Thymus (tissue), 14 donors: ENCODE measurements at places on chromosomes 6 and 20. TPM values are rescaled to one million over a fixed set of nuclear protein-coding genes. Genes with fewer than 3 reads are reported as not detected.

PKHD1 gene
- polyA plus RNA-seq = 0.02 TPM

OR2B6 gene
- polyA plus RNA-seq = 0.87 TPM

BMP6 gene
- 0.82 TPM for polyA plus RNA-seq

TJAP1 gene
- 32.1 TPM for polyA plus RNA-seq

F13A1 gene
- polyA plus RNA-seq = 22.5 TPM

ZSCAN23 gene
- 0.30 TPM for polyA plus RNA-seq

ATP9A gene
- polyA plus RNA-seq = 4.7 TPM

BMP2 gene
- 0.78 TPM for polyA plus RNA-seq

EEF1E1 gene
- polyA plus RNA-seq = 34.0 TPM

ID1 gene
- 138 TPM for polyA plus RNA-seq

MDN1 gene
- polyA plus RNA-seq = 37.6 TPM

APCDD1L gene
- 0.05 TPM for polyA plus RNA-seq

AVP gene
- 5.2 TPM for polyA plus RNA-seq

NR2E1 gene
- 0.11 TPM for polyA plus RNA-seq

C20orf204 gene
- polyA plus RNA-seq = 8.2 TPM

DOK5 gene
- polyA plus RNA-seq = 1.0 TPM

NOL4L gene
- 14.1 TPM for polyA plus RNA-seq

TMEM244 gene
- not detected for polyA plus RNA-seq

TSBP1 gene
- polyA plus RNA-seq = not detected

PPP1R14C gene
- 1.9 TPM for polyA plus RNA-seq

SEL1L2 gene
- 0.16 TPM for polyA plus RNA-seq

TSHZ2 gene
- 1.4 TPM for polyA plus RNA-seq

SLC4A11 gene
- 4.4 TPM for polyA plus RNA-seq

DACT2 gene
- 2.5 TPM for polyA plus RNA-seq

EPHA7 gene
- 0.39 TPM for polyA plus RNA-seq

C20orf141 gene
- polyA plus RNA-seq = 1.3 TPM

TGM3 gene
- 0.66 TPM for polyA plus RNA-seq

FAM162B gene
- 1.9 TPM for polyA plus RNA-seq

SLC32A1 gene
- 0.11 TPM for polyA plus RNA-seq

TUBE1 gene
- 24.9 TPM for polyA plus RNA-seq

HLA-DPB1 gene
- polyA plus RNA-seq = 575 TPM

ADAM33 gene
- 3.6 TPM for polyA plus RNA-seq

LY6G5C gene
- polyA plus RNA-seq = 9.1 TPM

TFAP2B gene
- polyA plus RNA-seq = 0.18 TPM

PRDM13 gene
- polyA plus RNA-seq = under 0.01 TPM

PPIL6 gene
- 1.4 TPM for polyA plus RNA-seq
